ENCODE measurements at places on chromosomes 12 and 14. TPM values are rescaled to one million over a fixed set of nuclear protein-coding genes. Genes with fewer than 3 reads are reported as not detected.

SERPINA10 gene
- not detected for total RNA-seq

C12orf60 gene
- 0.94 TPM for total RNA-seq

STYK1 gene
- total RNA-seq = 21.9 TPM

TRPV4 gene
- 2.4 TPM for total RNA-seq

CLEC4E gene
- 19.9 TPM for total RNA-seq

LRP1-AS gene
- total RNA-seq = not detected

MUCL1 gene
- total RNA-seq = not detected

FOXN4 gene
- not detected for total RNA-seq

MYO1H gene
- total RNA-seq = not detected

DNAI7 gene
- total RNA-seq = 22.3 TPM

ATP5F1B gene
- total RNA-seq = 316 TPM
